Stimulated activated CD4-positive, alpha-beta T cell treated with anti-CD3 and anti-CD28 coated beads, Interleukin-15, amount 100 ng/mL, for 1 hour (primary cell): ENCODE measurements at places on chromosomes 12 and 14.

GRCh38 chr14:94522115-94522724, 13.0 kb upstream of the SERPINA12 start:
- no peak for DNase-seq

DNA sequence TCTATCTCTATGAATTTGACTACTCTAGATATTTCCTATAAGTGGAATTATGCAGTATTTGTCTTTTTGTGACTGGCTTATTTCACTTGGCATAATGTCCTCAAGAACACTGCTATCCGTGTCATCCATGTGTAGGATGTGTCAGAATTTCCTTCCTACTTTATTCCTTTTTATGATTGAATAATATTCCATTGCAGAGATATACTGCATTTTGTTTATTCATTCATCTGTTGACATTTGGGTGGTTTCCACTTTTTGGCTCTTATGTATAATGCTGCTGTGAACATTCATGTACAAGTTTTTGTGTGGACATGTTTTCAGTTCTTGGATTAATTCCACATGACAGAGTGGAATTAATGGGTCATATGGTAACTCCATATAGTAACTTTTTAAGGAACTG, 45.7 kb upstream of the ATP2A2 start:
- no peak for DNase-seq

GRCh38 chr12:79295572-79295971, 395.2 kb downstream of the PAWR start:
- no peak for DNase-seq

GRCh38 chr12:65705380-65705876, 118.9 kb upstream of the HMGA2 start:
- DNase-seq, result no peak

- no peak for DNase-seq
These were observed 2.5 kb downstream of the CARMIL3 start for GRCh38 chr14:24054324-24054641.

GRCh38 chr12:104910196-104910840, 47.8 kb downstream of the SLC41A2 start:
- no peak for DNase-seq

DNA sequence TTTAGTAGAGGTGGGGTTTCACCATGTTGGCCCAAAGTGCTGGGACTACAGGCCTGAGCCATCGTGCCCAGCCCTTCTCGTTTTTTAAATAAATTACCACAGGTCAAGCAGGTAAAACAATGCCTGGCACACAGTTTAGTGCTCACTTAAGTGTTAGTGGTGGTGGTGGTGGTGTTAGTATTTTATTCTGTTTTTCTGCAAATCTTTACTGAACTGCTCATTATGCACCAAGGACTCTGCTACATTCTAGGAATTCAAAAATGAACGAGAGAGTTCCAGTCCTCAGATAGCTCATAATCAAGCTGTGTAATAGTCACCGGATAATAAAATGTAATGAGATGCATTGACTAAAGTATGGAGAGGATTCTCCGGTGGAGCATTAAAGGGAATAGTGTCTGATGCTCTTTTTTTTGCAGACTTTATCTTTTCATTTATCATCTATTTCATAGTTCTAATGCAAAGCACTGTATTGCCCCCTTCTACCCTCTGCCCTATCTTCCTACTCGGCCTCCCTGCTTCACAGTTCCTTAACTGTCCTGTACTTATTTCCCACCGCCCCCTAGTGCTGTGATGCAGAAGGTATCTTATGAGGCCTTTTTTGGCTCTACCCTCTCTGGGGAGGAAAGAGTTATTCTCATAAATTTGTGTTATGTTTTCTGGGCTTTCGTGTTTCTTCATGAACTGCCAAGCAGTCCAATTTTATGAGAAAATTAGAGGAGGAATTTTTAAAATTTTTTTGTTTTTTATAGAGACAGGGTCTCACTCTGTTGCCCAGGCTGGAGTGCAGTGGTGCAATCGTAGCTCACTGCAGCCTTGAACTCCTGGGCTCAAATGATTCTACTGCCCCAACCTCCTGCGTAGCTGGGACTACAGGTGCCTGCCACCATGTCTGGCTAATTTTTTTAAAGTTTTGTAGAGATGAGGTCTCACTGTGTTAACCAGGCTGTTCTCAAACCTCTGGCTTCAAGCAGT, 1.0 kb downstream of the ITFG2 start:
- no peak for DNase-seq

DNA sequence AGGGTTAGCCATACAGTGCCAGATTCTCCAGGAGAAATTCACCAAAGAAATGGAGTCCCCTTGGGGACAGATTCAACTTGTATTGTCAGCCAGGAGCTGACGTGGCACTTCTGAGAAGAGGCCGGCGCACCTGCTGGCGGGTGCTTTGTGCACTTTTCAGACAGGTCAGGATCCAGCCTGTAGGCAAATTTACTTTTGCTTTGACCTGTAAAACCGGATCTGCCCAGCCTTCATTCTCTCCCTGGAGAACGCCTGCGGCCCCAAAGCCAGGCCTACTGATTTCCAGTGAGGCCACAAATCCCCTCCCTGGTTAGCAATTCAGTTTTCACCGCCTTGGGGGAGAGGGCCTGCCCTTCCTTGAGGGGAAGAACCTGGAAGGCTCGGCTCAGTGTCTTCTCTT, 17.4 kb downstream of the P2RX4 start:
- no peak for DNase-seq

- no peak for DNase-seq
These were observed 276.3 kb upstream of the FAR2 start for GRCh38 chr12:28872654-28873268.

- no peak for DNase-seq
These were observed 312.0 kb downstream of the KCNC2 start for GRCh38 chr12:74897425-74898211.

DNA sequence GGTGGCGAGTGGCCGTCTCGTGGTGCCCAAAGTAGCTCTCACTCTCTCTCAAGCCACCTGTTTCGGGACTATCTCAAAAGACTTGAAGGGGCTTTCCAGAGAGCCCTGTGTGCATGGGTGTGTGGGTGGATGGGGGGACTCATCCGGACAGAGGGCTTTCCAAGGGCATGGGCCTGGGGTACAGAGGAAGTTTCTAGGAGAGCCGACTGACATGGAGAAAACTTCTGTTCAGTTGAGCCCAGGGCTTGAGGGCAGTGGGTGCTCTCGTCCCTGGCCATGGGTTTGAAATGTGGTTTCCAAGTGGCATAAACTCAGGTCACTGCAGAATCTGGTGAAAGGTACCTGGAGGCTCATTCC, 47.4 kb upstream of the MEG3 start:
- DNase-seq, result no peak

DNA sequence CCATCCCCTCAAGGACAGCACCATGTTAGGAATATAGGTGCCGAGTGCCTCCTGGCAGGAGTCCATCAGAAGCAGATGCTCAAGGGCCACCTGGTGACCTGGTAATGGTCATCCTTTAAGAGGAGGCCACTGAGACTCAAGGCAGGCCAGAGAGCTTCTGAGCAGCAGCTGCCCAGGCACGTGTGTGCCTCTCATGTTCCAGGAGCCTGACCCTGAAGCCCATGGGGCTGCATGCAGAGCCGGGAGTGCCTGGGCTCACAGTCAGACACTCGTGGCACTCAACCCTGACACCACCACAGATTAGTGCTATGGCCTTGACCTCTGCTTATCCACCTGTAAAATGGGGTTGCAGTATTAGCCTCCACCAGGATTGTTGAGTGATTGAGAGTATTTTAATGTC, 45.6 kb downstream of the C14orf132 start:
- DNase-seq, result no peak

DNA sequence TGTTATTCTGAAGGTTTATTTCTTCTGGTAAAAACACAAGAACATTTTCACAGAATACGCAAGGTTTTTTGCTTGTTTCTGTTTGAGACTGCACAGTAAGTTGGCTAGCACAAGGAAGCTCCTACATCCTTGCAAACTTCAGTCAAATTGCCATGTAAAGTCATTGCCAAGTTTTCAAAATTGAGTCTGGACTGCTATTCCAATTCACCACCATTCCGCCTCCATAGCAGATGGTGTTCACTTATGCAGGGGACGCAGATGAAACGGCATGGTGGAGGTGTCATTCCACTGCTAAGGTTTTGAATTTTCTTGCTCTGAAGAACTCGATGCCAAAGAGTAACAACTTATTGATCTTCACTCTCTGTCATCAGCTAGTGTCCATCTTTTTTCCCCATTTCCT, 303.9 kb upstream of the SYT1 start:
- no peak for DNase-seq

GRCh38 chr12:119713551-119714031, 45.7 kb downstream of the PRKAB1 start:
- no peak for DNase-seq

GRCh38 chr12:52615208-52615868, 3.0 kb downstream of the KRT73 start:
- no peak for DNase-seq

GRCh38 chr14:105952222-105952621, 425.8 kb downstream of the TMEM121 start:
- no peak for DNase-seq

GRCh38 chr14:103880348-103881267, 33.2 kb upstream of the PPP1R13B start:
- DNase-seq, result no peak

GRCh38 chr14:79698298-79698711, 513.0 kb downstream of the DIO2 start:
- no peak for DNase-seq
